ENCODE measurements at places on chromosomes 3 and 15.

DNA sequence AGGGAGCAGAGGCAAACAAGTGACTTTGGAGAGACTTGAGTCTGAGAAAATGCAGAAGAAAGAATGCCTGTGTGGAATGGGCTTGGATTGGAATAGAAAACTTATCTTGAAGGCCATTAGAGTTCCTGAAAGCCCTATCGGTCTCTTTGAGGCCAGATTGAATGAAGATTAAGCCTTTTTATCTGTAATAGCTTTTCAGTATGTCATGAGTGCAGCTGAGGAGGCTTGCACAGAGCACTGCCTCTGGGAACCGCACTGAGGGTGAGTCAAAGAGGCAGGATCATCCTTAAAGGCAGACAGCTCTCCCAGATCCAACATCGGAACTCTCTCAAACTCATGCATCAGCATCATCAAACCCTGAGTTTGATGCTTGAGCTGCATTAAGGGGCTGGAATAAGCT is 515.2 kb downstream of the NTRK3 start:
- DNase-seq, result peak; percentile 47

DNA sequence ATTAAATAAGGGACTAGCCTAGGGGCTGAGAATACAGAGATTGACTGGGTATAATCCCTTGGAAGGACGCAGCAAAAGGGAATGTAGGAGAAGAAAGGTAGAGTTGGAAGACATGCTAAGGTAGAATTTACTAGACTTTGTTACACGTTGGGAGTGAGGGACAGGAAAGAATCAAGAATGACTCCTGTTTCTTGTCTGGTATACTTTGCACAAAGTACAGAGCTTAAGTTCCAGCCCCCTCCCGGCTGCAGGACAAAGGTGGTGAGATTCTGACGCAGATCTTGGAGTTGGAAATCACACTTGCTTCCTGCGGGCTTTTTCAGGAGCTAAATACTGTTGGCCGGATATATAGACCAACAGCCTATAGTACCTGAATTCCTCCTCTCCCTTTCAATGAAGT is 895 bp downstream of the HYKK start:
- no peak for DNase-seq

GRCh38 chr3:171753665-171754408 is 56.4 kb downstream of the PLD1 start:
- peak; percentile 87 for DNase-seq

DNA sequence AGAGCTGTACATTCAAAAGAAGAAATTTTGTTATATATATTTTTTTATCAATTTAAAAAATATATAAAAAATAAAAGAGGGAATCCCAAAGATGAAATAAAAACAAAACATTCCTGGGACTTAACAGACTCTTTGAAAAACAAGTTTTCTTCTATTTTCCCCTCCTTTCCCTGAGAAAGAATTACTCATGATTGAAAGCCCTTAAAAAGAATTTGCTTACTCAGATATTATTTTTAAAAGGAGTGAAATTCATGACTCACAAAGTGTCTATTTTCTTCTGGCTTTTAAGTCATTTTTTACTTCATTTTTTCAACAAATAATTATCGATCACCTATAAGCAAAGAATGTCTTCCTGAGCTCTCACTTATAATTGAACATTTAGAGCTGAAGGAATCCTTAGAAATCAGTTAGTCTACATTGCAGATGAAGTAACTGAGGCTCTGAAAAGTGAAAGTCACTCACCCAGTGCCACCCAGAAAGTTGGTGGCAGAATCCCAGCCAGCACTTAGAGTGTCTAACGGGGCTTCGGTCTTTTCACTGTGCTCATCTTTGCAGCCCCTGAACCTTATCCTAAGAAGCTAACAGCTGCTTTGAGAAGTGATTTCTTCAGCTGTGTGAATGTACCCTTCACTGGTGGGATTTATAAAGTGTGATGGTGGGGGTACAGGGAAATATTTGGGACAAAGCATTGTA is 42.5 kb upstream of the NUDT16 start:
- peak; percentile 44 for DNase-seq

- no peak for DNase-seq
These were observed 63.9 kb upstream of the OSTN start for GRCh38 chr3:191135175-191135574.

DNA sequence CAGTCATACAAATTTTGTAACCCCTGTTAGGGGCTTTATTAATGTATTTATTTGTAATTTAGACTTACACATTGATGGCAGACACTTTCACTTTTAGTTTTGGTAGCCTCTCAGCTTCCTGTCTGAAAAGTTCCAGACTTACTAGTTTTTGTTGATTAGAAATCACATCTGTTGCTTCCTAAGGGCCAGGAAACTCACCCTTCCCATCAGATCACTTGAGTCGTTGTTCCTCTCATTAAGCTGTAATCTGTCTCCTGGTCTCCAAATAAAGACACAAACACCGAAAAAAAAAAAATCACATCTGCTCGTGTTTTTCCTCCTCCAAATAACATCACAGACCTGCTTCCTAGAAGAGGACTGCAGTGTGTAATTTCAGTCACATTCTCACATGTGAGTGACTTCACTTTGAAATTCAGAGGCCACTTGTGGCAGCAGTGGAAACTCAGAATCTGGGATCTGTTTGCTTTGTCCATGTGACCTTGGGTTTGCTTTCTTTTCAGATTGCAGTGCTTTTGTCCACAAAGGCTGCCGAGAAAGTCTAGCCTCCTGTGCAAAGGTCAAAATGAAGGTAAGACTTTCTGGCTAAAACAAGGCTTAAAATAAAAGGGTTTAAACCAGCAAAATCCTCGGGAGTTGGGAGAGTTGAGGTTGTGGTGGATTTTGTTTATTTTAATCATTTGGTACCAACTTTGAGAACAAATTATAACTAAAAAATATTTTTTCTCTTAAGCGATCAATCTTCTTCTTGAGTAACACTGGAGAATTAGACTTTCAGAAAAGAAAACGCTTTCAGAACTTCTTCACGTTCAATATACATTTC is 87.0 kb downstream of the KLHL25 start:
- no peak for DNase-seq

- DNase-seq, result peak; percentile 10
These were observed 212.7 kb upstream of the PPP2R3A start for GRCh38 chr3:135752851-135753250.

DNA sequence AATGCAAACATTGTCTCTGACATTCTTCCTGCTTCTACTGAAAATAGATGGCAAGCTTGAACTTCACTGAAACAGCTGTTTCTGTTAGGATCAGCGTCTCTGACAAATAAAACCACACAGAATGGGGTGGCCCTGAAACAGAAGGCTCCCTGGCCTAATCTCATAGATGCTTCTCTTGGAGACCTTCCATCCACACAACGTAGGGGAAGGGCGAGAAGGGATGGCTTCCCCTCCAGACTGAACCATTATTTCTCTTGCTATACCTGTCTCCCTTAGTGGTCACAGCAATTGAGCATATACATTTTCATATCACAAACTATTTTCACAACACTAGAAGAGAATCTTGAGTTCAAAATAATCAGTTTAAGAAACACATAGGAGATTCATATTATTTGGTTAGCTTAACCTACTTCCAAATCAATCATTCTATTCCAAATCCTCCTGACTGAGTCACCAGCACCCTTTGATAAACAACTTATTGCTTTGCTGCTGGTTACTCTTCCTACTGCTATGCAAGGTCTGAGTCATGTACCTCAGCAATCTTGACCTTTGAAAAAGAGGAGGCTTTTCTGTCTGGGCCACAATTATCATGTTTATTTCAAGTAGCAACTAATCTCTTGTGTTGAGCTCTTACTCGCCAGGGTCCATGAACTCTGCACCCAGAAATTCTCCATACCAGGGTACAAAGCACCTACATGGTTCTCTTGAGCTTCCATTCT is 45.5 kb downstream of the CBLB start:
- DNase-seq, result peak; percentile 96

- no peak for DNase-seq
These were observed 15.9 kb downstream of the LYSMD4 start for GRCh38 chr15:99717161-99718009.

DNA sequence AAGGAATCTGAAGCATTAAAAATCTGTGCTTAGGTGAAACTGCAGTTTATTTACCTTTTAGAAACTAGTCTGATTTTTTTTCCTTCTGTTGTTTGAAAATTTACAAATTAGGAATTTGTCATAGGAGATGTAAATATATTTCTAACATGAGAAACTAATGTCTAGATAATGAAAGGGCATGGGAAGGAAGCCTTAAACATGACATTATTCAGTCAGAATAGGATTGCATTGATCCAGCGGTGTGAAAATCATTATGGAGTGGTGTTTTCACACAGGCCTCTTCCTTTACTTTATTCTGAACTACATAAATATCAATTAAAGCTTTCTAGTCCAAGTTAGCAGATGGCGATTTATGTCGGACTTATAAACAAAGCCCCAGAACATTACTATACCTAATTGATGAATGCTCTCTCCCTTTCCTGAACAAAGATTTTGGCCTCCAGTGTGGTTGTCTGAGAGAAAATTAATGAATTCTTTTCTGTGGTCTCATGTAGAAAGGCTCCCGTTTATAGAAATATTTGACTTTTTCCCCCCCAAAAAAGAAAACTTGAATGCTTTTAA is 37.9 kb downstream of the FNDC3B start:
- no peak for DNase-seq

All from fibroblast of skin of right biceps (primary cell).